Tracheal epithelial cell (primary cell): ENCODE measurements at places on chromosomes 16 and 17. TPM values are rescaled to one million over a fixed set of nuclear protein-coding genes. Genes with fewer than 3 reads are reported as not detected.

The C17orf100 gene
- 0.24 and 1.3 TPM in 2 replicates for total RNA-seq

The CLEC18A gene
- total RNA-seq = under 0.01 and 1.2 TPM in 2 replicates

The CIITA gene
- 0.21 and 0.24 TPM in 2 replicates for total RNA-seq

The TPSD1 gene
- not detected in 2 replicates for total RNA-seq

The ALOX12B gene
- total RNA-seq = 1.2 TPM in 1 of 2 replicates, not detected in the other

The SP6 gene
- 1.9 and 2.2 TPM in 2 replicates for total RNA-seq

The ST6GALNAC1 gene
- total RNA-seq = 0.96 and 4.5 TPM in 2 replicates

The WNT9B gene
- total RNA-seq = not detected in 2 replicates

The ESRP2 gene
- 27.5 and 45.6 TPM in 2 replicates for total RNA-seq

The SCNN1B gene
- total RNA-seq = 0.48 and 1.5 TPM in 2 replicates

The CACNA1G gene
- total RNA-seq = not detected in 2 replicates

The PDILT gene
- total RNA-seq = not detected in 2 replicates

The CUEDC1 gene
- total RNA-seq = 5.8 and 6.0 TPM in 2 replicates

The IL32 gene
- 1.1 and 115 TPM in 2 replicates for total RNA-seq

The OR3A3 gene
- total RNA-seq = not detected in 2 replicates

The HSD11B2 gene
- 1.9 and 3.8 TPM in 2 replicates for total RNA-seq

The KRT40 gene
- not detected in 2 replicates for total RNA-seq

The GP2 gene
- total RNA-seq = not detected in 2 replicates

The RNF151 gene
- total RNA-seq = 0.85 TPM in 1 of 2 replicates, not detected in the other

The GRB7 gene
- 8.3 and 19.0 TPM in 2 replicates for total RNA-seq

The CHST5 gene
- total RNA-seq = not detected in 2 replicates

The PYDC1 gene
- not detected in 2 replicates for total RNA-seq

The SPATA22 gene
- 0.24 TPM in 1 of 2 replicates, not detected in the other for total RNA-seq

The SLC2A4 gene
- 0.24 TPM in 1 of 2 replicates, not detected in the other for total RNA-seq

The ABCC11 gene
- total RNA-seq = 0.43 TPM in 1 of 2 replicates, not detected in the other

The TEDC2 gene
- total RNA-seq = 0.85 and 1.7 TPM in 2 replicates
